ENCODE measurements at places on chromosomes 2 and 18. TPM values are rescaled to one million over a fixed set of nuclear protein-coding genes. Genes with fewer than 3 reads are reported as not detected.

DNA sequence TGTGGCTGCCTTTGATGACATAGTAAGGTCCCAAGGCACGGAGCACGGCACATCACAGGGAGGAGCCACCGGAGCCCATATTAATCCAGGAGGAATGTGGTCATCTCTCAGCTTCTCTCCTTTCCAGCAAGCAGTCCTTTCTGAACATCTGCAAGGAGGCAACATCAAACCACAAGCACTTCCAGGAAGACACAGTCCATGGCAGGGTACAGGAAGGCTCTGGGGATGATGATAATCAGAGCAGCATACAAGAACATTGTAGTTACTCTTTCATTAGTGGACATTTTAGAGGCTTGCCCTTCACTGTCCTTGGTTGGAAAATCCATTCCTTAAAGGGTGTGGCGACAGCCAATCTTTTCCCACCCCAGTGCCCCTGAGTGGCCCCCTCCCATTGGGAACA, 31.1 kb downstream of the YPEL5 start:
- no peak for DNase-seq
- H3K4me1 ChIP-seq: peaks cover 15% of the 10 kb centered on the region
- H3K27ac ChIP-seq: no peak overlapping the region
- H3K27me3 ChIP-seq: no peaks in the 10 kb centered on the region
- H3K4me3 ChIP-seq: no peak overlapping the region
- no peaks in the 10 kb centered on the region for H3K36me3 ChIP-seq

GRCh38 chr2:160494201-160494644, 616 bp upstream of the RBMS1 start:
- peak overlapping the region; percentile 82 for H3K4me3 ChIP-seq
- H3K4me1 ChIP-seq: peaks cover 28% of the 10 kb centered on the region
- no peaks in the 10 kb centered on the region for H3K27me3 ChIP-seq
- DNase-seq: no peak

The CRYBA2 gene
- polyA plus RNA-seq: not detected

The HOXD13 gene
- polyA plus RNA-seq: not detected

- no peak overlapping the region for H3K27ac ChIP-seq
- H3K27me3 ChIP-seq: no peaks in the 10 kb centered on the region
- no peak for DNase-seq
- no peaks in the 10 kb centered on the region for H3K36me3 ChIP-seq
- no peaks in the 10 kb centered on the region for H3K4me1 ChIP-seq
These were observed 54.9 kb upstream of the BZW1 start for GRCh38 chr2:200756618-200757321.
